Cardiac muscle cell (in vitro differentiated cells and primary cell): ENCODE measurements at places on chromosomes 16 and 17.

DNA sequence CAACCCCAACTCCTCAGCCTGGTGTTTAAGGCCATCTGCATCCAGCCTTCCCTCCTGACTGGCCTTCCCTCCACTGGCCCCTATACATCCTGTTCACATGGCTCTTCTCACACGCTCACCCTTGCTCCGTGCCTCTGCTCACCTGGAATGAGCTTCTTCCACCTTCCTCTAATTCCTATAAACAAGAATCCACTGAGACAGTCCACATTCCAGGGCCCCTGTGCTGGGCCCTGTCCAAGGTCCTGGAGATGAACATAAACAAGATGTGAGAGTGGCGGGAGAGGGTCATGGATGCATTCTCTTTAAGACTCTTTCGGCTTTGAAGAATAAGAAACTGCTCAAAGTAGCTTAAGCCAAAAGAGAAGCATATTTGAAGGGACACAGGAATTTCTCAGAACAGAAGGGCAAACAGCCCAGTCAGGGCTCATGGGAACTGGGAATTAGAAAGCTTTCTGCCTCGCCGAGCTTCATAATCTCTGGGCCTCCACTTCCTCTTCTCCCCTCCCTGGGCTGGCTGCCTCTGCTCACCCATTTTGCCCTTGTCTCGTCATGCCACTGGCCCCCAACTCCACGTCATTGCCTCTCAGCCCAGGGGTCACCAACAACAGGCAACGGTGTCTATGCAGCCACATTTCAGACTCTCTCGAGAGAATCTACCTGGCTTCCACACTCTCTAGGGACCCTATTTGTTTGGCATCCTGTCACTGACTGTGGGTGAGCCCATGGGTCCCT, 13.5 kb downstream of the SPPL2C start:
- H3K27ac ChIP-seq: no peak overlapping the region
- no peaks in the 10 kb centered on the region for H3K27me3 ChIP-seq
- H3K4me3 ChIP-seq: no peak overlapping the region
- no peaks in the 10 kb centered on the region for H3K4me1 ChIP-seq
- no peaks in the 10 kb centered on the region for H3K36me3 ChIP-seq
- peak; percentile 59 for DNase-seq

- no peak overlapping the region for H3K27ac ChIP-seq
- H3K27me3 ChIP-seq: peaks cover 47% of the 10 kb centered on the region
- H3K36me3 ChIP-seq: no peaks in the 10 kb centered on the region
- H3K4me3 ChIP-seq: no peak overlapping the region
- H3K4me1 ChIP-seq: no peaks in the 10 kb centered on the region
These were observed 72.8 kb upstream of the BRD7 start for GRCh38 chr16:50441486-50442157.

GRCh38 chr17:44219616-44220212, at the start of gene UBTF:
Gene UBTF, minus strand, starts transcription at chr17:44219675. Its CDS starts 1,446 bp downstream, at chr17:44218229.
- peaks cover 21% of the 10 kb centered on the region for H3K36me3 ChIP-seq
- DNase-seq: peak; percentile 77
- no peaks in the 10 kb centered on the region for H3K27me3 ChIP-seq
- peak within 1 kb of the TSS; percentile 98 for H3K27ac ChIP-seq
- H3K4me1 ChIP-seq: peaks cover 16% of the 10 kb centered on the region

DNA sequence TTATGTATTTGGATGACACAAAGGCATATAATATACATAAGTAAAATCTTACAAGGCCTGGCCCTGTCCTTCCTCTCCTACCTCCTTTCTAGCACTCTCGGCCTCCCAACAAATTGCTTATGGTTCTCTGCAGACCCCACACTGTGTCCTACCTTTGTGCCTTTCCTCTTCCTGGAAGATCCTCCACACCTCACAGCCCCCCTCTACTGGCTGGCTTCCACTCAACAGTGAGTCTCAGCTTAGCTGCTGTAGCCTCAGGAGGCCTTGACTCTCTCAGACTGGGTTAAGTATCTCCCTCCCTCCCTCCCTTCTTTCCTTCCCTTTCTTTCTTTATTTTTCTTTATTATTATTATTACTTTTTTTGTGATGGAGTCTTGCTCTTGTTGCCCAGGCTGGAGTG, 8.3 kb upstream of the SLC52A1 start:
- no peak for DNase-seq
- no peak overlapping the region for H3K4me3 ChIP-seq
- H3K4me1 ChIP-seq: no peaks in the 10 kb centered on the region
- H3K27ac ChIP-seq: no peak overlapping the region
- no peaks in the 10 kb centered on the region for H3K27me3 ChIP-seq
- H3K36me3 ChIP-seq: no peaks in the 10 kb centered on the region
